ENCODE measurements at places on chromosomes 4 and X.

GRCh38 chr4:82774711-82775171 lies 23.9 kb downstream of the SCD5 start:
- no peak for DNase-seq

DNA sequence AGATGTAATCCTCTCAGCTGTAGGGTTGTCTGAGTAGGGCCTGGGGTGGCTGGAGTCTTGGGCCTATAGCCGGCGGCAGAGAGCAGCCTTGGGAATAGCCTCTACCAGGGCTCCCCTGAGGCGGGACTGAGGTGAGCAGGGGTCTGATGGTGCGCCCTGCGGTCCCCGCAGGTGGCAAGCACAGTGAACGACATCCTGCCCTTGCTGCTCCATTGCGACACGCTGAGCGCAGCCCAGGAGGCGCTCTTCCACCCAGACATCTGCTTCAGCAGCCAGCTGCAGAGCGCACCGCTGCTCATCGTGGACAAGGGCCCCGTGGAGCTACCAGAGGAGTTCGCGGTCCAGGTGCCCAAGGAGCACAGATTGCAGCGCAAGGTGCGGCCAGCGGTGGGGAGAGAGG lies 317.0 kb downstream of the ADGRL3 start:
- DNase-seq = no peak

DNA sequence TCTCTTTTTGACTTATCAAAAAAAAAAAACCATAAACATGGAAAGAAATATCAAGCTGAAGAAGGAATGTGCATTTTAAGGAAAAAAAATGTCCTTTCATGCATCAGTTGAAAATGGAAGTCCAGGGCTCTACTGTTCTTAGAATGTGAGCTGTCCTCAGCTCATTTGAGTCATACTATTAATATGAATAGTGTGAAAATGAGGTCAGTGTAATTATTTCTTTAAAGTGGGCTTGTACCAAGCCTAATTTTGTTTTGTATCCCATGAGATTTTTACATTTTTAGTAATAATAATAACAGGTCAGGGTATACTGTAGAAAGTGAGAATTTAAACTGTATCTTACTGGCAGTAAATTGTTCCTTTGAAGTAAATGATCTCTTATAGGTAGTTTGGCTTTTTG lies 148.5 kb downstream of the NAA11 start:
- DNase-seq = no peak

DNA sequence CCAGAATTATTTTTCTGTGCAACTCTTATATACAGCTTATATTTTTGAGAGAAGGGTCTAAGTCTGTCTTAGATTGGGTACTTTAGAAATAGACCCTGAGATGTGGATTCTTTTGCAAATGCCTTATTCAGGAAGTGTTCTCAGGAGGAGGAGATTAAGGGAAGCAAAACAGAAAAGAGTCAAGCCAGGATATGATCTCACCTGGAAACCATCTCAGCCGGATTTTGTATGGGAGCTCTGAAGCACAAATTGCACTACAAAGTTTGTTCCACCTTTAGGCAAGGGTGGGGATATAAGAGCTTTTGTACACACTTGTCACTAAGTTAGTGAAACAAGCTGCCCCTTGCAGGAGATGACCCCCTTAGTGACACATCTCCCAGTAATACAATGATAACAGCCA lies 121.2 kb upstream of the GRPR start:
- no peak for DNase-seq

GRCh38 chr4:25113915-25114904 lies 46.0 kb downstream of the SEPSECS start:
- DNase-seq = no peak

DNA sequence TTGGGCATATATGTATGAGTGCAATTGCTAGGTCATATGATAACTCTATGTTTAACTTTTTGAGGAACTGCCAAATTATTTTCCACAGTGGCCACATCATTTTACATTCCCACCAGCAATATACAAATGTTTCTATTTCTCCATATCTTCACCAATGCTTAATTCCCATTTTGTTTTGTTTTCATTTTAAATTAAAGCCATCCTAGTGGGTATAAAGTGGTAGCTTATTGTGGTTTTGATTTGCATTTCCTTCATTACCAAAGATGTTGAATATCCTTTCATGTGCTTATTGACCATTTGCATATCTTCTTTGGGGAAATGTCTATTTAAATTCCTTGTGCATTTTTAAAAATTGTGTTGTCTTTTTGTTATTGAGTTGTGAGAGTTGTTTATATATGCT lies 36.7 kb upstream of the SCOC start:
- DNase-seq = no peak

DNA sequence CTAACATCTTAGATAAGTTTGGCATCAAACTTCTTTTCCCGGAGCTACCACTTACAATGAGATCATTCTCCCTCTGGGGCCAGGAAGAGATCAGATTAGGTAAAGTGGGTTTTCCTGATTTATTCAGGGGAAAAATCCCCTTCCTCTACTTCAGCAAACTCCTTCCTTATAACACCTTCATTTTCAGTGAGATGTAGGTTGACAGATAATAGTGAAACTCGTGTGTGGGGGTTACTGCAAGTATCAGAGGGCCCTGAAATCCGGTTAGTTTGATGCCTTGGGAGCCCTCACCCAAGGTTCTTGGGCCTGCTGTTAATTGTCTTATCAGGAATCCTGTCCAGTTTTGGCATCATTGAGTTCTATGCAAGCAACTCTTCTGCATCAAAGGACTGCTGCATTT lies 10.8 kb downstream of the FTHL17 start:
- no peak for DNase-seq

GRCh38 chr4:20367446-20367845 lies 115.7 kb downstream of the SLIT2 start:
- no peak for DNase-seq

DNA sequence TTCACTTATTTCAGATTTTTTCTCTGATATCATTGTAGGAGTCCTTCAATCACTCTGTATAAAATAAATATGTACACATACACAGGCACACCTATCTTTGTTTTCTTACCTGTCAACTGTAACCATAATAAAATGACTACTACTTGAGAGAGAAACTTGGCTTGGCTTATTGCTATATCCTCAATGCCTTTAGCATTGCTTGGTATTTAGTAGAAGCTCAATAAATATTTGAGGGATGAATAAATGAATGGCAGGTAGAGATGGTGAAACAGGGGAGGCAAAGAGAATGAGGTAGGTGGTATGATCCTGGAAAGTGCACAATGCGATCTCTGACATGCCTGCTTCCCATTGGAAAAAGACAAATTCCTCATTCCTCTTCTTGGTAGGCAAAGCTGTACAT lies 21.8 kb upstream of the CXCL6 start:
- no peak for DNase-seq

DNA sequence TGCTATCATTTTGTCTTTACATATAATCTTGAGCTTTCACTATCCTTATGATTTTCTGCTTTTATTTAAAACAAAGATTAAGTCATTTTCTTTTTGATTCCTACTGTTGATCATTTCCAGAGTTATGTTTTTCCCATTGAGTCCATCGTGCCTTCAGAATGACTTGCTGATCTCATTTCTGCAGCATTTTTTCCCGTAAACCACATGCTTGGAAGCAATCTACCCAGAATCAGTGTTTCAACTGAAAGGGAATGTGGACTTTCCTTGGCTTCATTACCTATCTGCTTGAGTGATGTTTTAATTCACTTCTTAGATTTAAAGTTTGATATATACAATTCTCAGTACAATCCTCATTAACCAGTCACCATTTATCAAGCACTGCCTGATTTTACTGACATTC lies 192.4 kb upstream of the FSTL5 start:
- no peak for DNase-seq

- DNase-seq = no peak
Measured at GRCh38 chr4:147943159-147943638, 211.3 kb downstream of the ARHGAP10 start.

DNA sequence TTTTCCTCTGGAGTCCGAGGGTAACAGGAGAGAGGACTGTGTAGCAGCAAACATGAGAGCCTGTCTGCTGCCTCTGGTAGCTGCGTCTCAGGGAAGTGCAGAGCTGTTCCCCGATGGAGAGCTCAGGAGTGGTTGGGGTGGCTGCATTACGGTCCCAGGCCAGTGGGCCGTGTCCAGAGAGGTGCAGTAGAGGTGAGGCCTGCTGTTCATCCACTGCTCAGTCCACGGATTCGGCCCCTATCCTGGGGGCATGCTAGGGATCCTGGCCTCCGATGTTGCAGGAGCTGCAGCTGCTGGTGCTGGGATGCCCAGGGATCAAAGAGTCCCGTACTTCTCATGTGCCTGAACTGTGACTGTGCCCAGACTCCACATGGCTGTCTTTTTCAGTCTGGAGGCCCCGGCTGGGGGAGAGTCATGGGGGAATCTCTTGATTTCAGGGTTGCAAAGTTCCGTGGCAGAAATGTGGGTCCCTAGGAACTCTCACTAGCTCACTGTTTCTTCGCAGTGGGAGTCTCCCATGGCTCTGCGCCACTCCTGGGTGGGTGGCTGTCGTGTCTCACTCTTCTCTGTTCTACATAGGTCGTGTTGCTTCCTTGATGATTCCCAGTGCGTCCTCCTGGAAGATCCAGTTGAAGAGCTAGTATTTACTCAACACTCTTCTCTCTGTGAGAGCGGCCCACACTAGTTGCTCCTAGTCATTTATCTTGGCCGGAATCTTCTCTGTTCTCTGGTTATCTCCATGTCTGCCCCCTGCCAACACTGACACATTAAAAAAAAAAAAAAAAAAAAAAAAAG lies 109.5 kb upstream of the CENPE start:
- no peak for DNase-seq

DNA sequence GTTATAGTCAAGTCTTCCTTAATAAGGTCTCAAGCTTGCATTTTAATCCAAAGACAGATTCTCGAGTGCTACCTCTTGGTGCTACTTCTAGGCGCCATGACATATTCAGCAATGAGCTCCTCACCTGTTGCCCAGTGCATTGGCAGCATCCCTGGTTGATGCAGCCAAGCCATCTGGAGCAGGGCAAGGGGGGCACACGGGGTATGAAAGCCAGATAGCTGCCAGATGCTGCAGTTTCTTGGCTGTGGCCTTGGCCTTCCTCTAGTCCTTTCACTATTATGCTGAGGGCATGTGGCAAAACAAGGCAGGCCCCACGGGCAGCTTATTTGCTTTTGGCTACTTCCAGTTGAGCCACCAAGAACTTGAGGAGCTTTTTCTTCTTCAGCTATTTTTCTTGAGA lies 168.6 kb upstream of the PGRMC2 start:
- DNase-seq = no peak

GRCh38 chrX:7028246-7028645 lies 119.3 kb upstream of the STS start:
- DNase-seq = no peak

GRCh38 chr4:138645289-138645688 lies 370.3 kb upstream of the NOCT start:
- DNase-seq = no peak

- DNase-seq = no peak
Measured at GRCh38 chrX:96997196-96997595, 113.5 kb downstream of the RPA4 start.

- DNase-seq = no peak
Measured at GRCh38 chr4:153611679-153612078, 72.4 kb upstream of the TLR2 start.

- no peak for DNase-seq
Measured at GRCh38 chr4:61827907-61828391, 627.8 kb downstream of the ADGRL3 start.

- DNase-seq = no peak
Measured at GRCh38 chr4:91961504-91961903, 342.3 kb upstream of the GRID2 start.

DNA sequence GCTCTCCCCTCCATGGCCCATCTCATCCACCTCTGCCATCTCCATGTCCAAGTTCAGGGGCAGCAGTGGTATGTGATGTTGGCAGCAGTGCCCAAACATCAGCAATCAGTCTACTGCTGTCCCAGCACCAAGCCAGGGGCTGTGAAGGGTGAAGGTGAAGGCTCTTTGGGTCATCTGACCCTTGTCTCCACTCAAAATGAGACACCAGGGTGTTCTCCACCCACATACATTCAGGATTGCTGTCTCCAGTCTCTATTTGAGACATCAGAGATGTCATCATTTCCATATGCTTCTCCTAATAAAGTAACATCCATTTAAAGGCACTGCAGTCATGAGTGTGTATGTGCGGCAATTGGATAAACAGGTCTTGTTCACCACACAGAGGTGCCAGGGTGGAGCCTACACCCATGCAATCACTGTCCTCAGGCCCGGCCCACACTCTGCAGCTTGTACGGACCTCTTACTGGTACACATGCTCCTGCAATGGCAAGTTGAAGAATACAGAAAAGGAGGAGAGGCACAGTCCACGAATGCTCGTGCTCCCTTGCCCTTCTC lies 22.2 kb downstream of the MAML3 start:
- DNase-seq = no peak

DNA sequence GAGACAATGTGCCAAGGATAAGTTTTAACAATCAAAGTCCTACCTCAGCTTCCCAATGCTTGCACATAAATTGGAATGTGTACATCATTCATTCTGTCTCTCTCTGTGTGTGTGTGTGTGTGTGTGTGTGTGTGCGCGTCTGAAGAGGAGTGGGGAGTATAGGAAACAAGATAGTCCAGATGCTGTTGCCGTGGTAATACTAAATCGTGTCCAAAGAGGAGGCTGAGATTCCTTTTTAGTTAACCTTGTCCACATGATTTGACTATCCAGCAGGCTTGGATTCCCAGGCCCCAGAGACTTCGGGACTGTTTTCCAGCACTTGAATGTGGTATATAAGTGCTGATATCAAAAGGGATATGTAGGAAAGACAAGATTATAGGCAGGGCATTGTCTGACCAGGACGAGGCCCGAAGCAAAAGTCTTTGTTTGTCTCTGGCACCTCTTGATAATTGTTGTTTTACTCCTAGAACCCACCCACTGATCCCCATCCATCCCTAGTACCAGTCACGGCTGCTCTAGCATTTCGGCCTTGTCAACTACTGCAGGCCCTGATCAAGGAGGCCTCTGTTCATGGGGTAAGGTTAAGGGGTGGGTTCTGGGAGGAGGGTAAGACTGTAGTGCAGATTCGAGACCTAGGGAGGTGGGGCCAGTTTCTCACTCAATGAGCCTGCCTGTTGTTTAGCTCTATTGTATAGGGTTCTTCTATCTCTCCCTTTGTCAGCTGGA lies 3.9 kb downstream of the PLP1 start:
- DNase-seq = no peak

DNA sequence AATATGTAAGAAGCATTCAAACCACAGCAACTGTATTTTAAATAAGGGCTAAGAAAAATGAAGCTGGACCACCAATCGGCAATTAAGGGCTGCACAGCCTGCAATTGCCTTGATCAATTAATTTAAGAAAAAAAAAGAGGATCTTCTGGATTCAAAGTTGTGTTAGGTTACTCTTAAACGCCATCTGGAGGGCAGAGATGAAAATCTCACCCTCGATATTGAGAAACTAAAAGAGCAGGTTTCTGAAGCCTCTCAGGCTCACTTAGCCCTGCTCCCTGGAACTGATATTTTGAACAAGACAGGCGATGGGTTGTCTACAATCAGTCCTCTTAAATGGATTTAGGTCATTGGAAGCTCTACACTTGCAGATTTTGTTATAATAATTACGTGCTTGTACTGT lies 579.4 kb downstream of the GRXCR1 start:
- no peak for DNase-seq
